ENCODE measurements at places on chromosomes 1 and 21.

DNA sequence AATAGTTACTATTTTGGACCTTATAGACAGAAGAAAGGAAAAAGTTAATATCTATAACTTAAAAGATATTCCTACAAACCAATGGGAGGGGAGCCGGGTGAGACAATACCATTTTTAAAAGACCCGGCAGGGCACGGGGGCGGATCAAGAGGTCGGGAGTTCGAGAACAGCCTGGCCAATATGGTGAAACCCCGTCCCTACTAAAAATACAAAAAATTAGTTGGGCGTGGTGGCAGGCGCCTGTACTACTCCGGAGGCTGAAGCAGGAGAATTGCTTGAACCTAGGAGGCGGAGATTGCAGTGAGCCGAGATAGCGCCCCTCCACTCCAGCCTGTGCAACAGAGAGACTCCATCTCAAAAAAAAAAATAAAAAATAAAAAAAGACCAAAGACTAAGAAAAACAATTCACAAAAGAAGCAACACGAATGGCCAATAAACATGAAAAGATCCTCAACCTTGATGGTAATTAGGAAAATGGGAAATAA lies 1.2 kb upstream of the PSMB2 start:
- no peak for DNase-seq

DNA sequence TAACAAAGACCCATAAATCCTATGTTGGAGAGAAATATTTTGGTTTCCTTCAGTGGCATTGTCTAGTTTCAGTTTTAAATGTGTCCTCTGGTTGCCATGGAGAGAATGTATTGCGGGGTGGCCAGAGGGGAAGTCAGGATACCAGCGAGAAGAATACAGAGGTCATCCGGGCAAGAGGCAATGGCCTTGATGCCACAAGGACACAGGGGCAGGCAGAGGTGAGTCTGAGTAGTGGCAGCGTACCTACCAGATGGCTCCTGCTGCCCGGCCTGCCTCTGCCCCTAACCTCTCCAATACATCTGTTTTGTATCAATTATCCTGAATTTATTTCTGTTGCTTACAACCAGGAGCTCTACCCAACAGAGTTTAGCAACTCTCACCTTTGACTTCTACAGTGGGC lies 14.9 kb downstream of the KLHDC7A start:
- no peak for DNase-seq

DNA sequence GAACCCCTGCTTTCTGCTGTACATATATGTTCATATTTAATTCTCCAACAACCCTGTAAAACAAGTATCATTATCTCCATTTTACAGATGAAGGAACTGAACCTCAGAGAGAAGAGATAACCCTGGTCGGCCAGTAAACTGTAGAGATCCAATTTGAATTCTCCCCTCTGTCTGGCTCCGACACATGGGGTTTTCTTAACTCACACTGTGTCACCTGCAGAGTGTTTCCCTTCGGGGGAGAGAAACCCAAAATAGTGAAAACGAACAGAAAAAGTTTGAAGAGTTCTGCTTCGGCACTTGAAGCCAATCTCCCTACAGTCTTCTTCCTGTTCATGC lies 17.4 kb upstream of the BCAR3 start:
- no peak for DNase-seq

DNA sequence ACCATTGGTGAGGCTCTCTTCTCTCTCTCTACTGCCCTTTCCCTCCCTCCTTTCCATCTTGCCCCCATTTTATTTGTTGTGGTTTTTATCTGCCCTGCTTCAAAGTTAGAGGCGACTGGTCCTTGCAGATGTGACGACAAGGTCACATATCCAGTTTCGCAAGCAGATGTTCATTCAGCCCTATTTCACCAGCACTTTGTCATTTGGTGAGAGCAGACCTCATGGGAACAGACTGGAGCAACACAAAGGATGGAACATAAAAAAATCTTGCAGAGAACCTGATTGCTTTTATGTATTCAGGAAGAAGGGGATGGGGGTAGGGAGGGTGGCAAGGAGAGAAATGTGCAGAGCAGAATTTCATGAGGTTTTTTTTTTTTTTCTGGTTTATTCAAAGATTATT lies 84.3 kb downstream of the ELAVL4 start:
- no peak for DNase-seq

- no peak for DNase-seq
These were observed 481 bp upstream of the SLAMF1 start for GRCh38 chr1:160647329-160647720.

DNA sequence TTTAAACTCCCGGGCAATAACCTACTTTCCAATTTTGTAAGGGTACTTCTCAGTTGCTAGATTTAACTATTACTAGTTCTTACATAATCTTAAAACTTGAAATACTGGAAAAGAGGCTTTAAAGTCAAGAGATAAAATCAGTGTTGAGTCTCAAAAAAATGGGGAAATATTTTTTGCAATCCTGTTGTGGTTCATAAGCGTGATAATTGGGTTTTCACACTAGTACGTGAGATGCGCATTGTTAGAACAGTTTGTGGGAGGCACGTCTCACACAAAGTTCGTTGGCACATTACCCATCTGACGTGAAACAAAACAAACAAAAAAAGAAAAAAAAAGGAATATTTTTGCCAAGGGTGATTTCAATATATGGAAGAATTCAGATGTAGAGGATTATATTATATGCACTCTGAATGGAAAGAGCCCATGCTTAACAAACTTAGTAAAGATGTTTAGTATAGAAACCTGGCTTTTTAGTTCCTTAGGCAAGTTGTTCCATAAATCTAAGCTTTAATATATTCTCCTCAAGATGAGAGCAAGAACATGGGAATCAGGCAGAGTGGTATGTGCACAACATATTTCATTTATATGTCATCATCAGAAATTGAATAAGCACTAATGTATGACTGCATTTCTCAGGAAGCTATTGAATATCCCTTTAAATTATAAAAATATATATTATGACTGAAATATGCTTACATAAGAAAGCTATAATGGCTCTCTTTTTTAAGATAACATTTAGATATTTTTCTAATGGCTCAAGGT lies 73.9 kb upstream of the TNFSF4 start:
- DNase-seq = no peak

- DNase-seq = no peak
These were observed 46.0 kb downstream of the GRHL3 start for GRCh38 chr1:24364975-24365678.

- DNase-seq = no peak
These were observed 49.9 kb upstream of the KCNH1 start for GRCh38 chr1:211183747-211184313.

DNA sequence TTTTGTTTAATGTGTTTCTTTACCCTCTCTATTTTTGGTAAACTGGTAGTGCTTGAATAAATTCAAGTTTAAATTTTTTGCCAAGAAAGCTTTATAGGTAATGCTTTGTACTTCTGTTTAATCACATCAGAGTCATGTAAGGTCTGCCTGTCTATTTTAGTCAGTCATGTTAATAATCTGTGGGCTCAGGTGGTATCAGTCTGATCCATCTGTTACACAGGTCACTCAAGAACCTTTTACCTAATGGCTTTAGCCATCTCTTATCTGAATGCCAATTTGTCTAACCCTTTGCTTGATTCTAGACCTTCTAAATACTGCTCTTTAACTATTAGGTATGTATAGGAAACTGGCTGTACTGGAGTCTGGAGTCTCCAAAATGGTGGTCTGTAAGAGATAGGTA lies 16.6 kb downstream of the MDM4 start:
- DNase-seq = no peak

GRCh38 chr21:44874497-44875315 lies 1.2 kb upstream of the PTTG1IP start:
- DNase-seq = peak; percentile 52

- no peak for DNase-seq
These were observed 8.0 kb upstream of the COL6A1 start for GRCh38 chr21:45973475-45974072.

DNA sequence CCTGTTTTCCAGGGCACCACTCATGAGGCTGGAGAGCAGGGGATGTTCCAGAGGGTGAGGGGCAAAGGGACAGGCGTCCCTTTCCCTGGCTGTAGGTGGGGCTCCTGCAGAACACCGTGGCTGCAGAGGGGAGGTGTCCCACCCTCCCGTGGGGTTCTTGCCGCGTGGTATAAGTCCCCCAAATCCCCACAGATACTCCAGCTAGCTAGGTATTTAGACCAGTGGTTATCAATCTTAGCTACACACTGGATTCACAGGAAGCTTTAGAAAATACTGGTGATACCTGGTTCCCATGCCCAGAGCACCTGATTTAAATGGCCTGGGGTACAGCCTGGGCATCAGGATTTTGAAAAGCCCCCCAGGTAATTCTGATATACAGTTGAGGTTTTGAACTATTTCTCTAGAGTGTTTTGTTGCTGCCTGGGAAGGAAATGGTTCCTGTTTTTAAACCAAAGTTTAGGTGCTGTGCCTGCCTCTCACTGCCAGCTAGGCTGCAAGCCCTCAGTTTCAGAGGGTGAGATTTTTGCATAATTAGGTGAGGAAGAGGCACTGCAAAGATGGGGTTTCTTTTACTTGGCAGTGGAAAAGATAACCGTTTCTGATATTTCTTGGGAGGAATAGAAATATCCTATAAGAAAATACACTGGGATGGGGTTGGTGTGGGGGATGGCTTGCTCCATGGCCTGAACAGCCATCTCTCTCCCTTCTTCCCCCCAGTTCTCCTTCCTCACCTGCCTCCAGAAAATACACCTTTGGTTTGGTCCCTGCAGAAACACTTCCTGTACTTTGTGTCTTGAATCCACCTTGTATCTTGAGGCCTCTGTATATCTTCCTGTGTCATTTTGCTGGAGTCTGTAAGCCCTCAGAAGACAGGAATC lies 51.7 kb downstream of the RASSF5 start:
- DNase-seq = no peak

GRCh38 chr1:182890927-182891610 lies 51.9 kb downstream of the DHX9 start:
- DNase-seq = no peak

GRCh38 chr1:36211841-36212240 lies 12.4 kb upstream of the THRAP3 start:
- no peak for DNase-seq

- no peak for DNase-seq
These were observed 47.4 kb downstream of the S100B start for GRCh38 chr21:46557469-46557868.

- no peak for DNase-seq
These were observed 121.7 kb downstream of the SMYD2 start for GRCh38 chr1:214402613-214403083.

- DNase-seq = no peak
These were observed 76.8 kb upstream of the COX20 start for GRCh38 chr1:244758708-244759107.

DNA sequence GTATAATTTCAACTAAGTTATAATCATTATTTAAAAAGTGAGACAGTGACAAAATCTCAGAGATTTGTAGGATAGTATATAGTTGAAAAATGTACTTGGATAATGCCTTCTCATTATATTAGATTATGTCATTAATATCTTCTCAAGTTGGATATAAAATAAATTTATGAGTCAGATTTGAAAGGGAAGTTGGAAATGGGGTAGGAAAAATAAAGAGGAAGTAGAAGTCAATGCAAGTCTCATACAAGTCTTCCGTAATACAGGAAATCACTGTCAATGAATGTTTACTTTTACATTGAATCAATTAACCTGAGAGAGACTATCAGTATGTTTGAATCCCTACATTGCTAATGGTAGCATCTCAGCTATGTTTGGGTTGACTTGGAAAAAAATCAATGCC lies 16.2 kb upstream of the RNPC3 start:
- DNase-seq = no peak

DNA sequence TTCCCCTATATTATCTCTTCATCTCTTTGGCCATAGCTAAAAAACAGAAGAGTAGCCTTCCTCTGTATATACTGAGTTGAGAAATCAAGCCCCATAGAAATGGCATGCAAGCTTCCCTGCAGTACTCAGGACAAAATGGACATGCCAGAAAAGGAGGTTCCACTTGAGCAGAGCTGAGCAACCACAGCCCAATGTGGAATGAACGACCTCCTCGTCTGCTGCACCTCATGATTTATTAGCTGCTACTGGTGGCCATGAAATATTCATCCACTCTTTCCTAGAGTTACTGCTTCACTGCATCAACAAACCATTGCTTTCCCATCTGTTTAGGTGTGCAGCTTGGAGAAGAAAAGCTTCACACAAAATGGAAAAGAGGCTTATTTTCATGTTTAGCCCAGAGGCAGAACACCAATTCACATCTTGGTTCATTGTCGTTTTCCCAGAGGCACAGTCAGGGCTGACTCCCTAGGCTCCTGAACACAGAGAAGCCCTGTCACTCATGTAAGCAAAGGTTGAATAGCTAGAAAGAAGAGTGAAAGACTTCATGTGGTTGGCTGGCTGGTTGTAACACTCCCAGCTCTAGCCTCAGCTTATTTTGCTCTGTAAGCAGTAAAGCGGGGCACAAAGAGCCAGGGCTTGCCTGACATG lies 148.0 kb downstream of the TSEN15 start:
- no peak for DNase-seq

DNA sequence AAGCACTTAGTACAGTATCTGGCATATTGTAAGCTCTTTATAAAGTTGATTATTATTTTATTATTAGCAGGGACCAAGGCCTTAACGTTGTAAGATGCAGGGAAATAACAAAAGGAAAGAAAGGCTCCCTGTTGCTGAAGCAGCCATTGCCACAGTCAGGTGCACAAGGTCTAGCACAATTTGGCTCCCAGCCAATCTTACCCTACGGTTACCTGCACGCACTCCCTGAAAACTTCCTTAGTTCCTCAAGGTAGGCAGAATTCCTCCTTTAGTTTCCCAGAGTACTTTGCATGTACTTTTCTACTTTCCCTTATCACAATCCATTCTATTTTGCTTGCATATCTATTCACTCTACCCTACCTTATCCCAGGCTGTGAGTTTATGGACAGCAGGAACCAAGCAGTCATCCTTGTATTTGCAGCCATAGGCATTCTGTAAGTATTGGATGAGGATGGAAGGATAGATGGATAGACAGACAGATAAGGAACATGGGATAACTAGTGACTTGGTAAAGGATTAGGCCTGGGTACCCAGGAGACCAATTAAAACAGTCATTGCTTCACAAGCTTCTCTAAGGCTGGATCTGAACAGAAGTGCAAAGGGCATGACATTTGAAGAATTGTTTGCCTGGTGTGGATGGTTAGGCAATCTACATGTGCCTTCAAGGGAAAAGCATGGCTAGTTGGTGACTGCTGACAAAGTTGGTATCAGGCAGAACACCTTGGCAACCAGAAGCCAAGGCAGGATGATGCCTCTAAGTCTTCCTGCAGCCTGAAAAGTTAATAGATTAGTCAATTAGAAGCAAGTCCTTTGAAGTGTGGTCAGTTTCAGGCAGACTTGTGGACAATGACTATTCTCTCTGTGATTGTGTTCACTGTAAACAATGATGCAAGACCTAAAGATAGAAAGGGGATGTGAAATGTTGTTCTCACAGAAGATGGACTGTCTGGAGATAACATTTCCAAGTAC lies 20.8 kb upstream of the JAK1 start:
- DNase-seq = no peak

DNA sequence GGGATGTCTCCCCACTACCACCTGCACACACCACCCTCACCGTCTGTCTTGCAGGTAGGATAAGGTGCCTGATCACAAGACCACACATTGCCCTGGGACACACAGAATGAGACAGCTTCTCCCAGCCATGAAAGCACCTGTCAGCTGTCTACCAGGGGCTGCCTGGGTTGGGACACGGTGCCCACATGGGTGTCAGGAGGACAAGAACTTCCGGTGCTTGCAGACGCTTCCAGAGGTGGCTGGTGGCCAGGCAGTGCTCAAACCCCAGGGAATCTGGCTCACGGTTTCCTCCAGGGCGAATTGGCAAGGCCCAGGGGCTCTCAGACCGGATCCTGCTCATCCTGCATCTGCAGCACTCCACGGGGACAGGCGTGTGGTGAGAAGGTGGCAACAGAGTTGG lies 182.6 kb upstream of the ARHGEF16 start:
- no peak for DNase-seq

All from activated CD4-positive, CD25-positive, alpha-beta regulatory T cell treated with anti-CD3 and anti-CD28 coated beads, Interleukin-2, amount 50 U/mL, for 72 hours (primary cell).